ENCODE measurements at places on chromosomes 6 and 20.

- no peak for DNase-seq
Observed at GRCh38 chr6:147441751-147442150, 66.7 kb upstream of the SAMD5 start.

DNA sequence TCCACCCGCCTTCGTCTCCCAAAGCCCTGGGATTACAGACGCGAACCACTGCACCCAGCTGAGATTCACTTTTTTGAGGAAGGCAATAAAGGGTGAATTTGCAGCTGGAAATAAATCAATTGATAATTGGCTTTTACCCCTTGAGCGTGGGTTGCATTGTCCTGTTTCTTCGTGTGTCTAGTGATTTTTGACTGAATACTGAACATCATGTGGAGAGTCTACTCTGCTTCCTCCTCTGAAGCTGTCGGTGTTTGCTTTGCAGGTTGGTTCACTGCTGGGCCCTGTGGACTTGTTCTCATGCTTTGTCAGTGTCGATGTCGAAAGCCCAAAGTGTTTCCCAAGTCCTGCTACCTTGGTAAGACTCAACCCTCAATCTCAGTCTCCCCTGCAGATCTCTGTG is 5.8 kb upstream of the EEF1A2 start:
- DNase-seq: no peak

DNA sequence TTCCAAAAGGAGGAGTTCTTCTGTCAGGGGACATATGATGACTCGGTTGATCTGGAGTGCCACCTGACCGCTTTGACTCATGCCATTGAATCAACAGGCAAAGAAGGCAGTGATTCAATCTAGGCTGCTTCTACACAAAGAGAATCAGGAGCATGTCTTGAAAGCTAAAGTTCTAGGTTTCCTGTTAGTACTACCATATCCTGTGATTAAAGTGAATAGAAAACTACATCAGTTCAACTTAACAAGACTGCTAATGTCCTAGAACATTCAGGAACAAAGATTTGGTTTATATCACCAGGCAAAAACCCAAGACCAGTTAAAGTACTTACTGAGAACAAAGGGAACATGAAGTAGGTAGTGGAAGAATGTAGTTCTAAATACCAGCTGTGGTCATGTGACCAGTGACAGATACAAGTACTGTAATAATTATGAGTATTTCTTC is 216.8 kb upstream of the SGK1 start:
- no peak for DNase-seq

DNA sequence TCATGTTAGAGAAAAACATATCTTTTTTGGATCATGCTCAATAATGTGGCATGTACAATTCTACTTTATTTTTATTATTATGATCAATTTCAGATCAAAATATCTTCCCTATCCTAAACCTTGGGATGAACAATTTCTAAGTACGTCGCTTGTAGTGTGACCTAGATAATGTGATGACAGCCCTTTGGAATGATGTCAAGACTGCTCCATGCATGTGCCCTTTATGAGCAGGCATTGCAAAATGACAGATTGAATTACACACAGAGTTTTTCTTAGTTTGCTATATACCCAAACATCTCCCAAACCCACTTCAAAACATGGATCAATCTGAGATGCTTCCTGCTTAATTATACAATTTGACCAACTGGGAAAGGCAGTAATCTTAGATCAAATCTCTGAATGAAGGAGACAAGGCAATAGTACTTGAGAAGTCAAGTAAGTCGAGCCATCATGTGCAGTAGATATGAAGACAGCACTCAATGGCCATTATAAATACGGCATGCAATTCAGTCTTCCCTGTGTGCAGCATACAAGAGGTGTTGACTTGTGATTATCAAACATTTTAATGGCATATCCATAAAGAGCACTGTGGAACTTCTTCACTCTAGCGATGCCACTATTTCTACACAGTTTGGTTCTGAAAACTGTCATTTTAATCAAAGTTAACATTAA is 294.8 kb downstream of the RNF144B start:
- no peak for DNase-seq

DNA sequence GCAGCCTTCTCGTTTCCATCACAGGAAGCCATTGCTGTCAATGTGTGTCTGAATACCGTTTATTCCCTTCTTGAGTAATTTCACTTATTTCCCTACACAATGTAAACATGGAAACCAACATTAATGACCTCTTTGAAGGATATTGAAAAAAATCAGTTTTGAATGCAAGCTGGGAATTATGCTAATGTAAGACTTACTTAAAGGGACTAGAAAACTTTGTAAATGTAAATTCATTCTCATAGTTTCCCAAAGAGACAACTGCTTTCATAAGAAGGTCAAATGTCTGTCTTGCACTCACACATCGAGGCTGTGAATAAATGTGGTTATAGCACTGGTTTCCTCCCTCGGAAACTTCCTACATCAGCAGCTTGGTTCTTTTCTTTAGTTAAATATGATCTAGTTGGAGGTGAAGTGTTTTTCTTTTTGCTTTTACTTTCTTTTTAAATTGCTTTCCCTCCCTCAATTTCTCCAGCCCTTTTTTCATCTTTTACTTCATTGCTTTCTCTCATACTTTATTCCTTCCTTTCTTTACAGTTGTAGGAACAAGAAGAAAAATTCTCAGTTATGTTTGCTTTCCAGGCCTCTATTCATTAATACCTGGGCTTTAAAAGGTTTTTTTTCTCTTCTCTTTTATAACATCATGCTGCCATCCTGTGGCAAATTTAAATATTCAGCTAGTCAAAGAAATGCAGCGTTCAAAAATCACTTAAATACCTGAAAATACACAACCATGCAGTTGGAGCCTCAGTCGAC is 108.3 kb downstream of the TNFAIP3 start:
- DNase-seq: no peak

- DNase-seq: no peak
Observed at GRCh38 chr6:83879746-83880145, 20.3 kb downstream of the CYB5R4 start.

- DNase-seq: no peak
Observed at GRCh38 chr20:46708172-46708860, 1.1 kb upstream of the SLC2A10 start.

- DNase-seq: no peak
Observed at GRCh38 chr6:14770572-14770971, 475.3 kb upstream of the JARID2 start.

DNA sequence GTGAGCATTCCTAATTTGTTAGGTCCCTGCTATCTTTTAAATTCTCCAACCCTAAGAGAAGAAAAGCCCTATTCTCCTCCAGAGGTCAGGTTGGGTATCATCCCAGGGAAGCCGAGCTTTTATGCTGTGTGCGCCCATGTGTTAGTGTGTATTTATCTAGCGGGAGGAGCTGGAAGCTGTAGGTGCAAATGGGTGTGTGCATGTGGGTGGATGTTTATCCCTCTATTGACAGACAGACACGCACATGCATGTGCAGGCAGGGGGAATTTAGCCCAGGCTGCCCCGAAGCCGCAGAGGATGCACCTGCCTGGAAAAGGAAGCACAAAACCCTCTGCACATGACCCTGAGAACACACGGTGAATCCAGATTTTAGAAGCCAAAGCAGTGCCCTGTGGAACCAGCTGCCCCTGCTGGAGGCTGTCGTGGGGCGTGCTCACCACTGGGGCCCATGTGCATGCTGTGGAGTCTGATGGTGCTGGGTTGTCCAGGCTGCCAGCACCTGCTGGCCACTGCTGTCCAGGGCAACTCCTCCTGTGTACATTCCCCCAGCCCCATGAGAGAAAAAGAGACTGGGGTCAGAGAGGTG is 397.5 kb downstream of the TAF4 start:
- DNase-seq: no peak

- no peak for DNase-seq
Observed at GRCh38 chr20:11728937-11729336, 188.8 kb upstream of the BTBD3 start.

All from right hindlimb (tissue), 1 donor.